ENCODE measurements at places on chromosomes 6 and 20.

DNA sequence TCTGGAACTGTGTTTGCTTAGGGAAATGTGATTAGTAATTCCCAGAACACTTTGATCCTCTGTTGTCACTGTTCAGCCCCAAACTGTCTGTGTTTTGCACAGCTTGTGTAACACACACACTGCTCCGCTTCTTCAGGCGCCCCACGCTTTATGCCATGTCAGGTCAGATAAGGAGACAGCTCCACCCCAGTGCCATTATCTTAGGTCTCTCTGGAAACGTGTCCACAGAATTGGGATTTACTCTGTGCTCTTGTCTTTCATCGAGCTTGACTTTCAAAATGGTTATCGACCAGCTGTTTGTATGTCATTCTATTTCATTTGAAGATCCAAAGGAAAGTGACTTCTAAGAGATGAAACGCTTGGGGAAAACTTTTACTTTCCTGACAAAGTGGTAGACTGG, 106.4 kb upstream of the SSTR4 start:
- no peak for DNase-seq

DNA sequence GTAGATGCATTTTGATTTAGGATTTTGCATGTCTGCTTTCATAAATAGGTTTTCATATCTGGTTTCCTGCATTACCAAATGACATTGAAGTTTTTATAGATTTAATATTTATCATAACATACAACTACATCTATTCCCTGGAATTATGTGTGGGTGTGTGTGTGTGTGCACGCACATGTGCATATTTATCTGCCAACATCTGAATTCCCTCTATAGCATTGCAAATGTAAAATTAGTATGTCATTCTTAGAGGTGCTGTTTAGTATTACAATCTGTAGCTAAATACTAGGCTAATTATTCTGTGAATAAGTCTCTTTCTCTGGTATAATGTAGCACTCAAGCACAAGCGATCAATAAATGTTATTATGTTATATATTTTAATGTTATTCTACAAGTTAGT, 477.9 kb upstream of the FLRT3 start:
- DNase-seq: no peak

GRCh38 chr20:50930976-50931305, 296 bp downstream of the ADNP start:
- DNase-seq: no peak

GRCh38 chr6:111478749-111479148, 4.3 kb downstream of the REV3L start:
- no peak for DNase-seq

GRCh38 chr6:16559071-16559470, 202.2 kb downstream of the ATXN1 start:
- no peak for DNase-seq

GRCh38 chr6:112781241-112781640, 434.1 kb downstream of the RFPL4B start:
- peak; percentile 31 for DNase-seq

DNA sequence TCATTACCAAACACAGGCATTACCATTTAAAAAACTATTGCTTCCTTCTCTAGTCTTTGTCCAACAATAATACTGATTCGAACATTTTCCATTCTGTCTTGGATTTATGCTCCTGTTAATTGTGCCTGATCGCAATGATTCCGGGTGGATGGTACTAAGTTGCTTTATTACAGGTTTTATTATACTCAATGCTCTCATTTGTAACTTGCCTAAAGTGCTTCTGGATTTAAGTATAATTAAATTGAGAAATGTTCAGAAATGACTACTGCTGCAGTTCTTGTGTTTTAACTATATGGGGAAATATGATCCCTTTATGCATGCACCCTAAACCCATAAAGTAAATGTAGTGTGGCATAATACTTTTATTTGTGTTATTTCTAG, 7.2 kb downstream of the TFAP2A start:
- DNase-seq: no peak

DNA sequence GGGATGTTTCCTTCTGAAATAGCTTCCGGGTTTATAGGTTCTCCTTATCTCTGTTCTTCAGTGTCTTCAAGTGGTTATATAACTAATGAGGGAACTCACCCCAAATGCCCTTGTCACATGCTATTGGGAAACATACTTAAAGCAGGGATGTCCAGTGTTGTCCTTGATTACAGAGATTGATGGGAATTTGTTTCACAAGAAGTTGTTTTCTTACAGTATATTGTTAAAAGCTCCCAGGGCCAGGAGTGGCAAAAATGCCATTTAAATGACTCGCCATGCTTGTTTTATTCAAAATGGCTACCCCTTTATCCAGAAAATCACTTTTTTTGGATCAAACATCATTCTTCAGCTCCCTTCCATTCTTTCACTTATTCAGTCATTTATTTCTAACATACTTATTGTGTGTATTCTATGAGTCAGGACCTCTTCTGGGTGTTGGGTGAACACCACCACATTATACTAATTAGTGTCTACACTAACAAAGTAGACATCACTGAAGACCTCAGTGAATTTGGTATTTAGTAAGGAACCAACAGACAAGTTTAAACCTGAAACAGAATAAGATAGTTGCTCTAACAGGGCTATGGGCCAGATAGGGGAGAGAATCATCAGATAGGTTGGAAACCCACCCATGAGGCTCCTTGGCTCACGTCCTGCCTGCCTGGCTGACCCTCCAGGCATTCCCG, 791.1 kb downstream of the MAFB start:
- DNase-seq: no peak

DNA sequence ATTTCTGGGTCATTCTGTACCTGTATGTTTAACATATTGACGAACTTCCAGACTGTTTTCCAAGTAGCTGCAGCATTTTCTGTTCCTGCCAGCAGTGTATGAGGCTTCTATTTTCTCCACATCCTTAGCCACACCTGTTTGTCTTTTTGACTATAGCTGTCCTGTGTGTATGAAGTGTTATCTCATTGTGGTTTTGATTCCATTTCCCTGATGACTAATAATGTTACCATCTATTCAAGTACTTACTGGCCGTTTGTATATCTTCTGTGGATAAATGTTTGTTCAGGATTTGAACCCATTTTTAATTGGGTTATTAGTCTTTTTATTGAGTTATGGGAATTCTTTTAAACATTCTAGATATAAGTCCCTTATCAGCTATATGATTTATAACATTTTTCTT, 95.2 kb downstream of the JAG1 start:
- no peak for DNase-seq

DNA sequence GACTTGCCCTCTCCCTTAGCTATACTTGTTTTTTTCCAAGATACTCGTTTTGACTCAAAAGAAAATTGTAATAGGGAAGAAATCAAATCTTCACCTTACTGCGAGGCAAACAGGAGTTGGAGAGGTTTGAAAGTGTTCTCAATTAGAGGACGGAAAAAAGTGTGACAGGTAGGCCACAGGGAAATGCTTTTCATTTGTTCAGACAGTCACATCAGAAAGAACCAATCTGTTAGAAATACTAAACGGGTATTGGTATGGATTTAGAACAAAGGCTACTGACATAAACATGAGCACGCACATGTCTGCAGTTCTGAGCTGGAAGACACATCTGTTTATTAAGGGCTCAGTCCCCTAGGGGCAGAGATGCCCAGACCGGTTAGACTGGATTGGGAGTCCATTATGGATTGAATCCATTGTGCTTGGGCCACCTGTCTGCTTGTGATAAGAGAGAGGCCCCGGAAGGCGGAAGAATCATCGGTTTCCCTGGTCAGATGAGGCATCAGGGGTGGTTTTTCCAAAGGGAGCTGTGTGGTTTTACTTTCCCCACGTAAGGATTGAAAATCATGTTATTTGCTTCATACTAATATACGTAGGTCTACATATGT, 220.9 kb upstream of the MYLIP start:
- no peak for DNase-seq

GRCh38 chr20:22801528-22801927, 217.2 kb upstream of the FOXA2 start:
- DNase-seq: no peak

DNA sequence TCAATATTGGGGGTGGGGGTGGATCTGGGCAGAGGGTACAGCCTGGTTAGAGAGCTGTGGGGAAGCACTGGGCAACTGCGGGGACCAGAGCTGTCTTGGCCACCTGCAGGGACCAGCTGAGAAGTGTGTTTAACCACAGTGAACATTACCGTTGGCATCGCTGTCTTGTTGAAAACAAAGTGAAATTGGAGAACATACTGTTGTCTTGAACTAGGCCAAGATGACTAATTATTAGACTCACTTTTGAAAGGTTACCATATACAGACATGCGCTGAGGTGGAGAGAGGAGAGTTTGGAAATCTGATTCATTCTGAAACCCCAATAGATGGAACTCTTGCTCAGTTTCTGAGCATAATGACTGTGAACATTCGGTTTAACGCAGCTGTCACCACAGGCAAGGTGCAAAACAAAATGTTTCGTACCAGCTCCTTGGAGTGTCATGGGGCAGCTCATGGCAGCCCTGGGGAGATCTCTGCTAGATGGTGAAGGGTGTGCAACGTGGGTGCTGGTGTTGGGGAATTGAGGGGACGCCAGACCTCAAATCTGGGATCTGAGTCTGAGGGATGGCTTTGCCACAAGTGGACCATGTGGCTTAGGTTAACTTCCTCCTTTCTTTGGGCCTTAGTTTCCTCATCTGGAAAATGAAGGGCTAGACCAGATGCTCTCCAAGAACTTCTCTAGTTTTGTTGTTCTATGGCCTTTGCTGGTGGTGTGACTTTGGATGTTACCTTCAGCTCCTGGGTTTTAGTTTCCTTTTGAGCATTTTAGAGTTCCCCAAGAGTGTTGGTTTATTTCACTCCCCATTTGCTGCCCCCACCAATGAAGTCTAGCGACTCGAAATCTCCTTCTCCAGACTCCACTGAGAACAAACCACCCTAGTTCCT, 24.6 kb upstream of the GTSF1L start:
- no peak for DNase-seq

DNA sequence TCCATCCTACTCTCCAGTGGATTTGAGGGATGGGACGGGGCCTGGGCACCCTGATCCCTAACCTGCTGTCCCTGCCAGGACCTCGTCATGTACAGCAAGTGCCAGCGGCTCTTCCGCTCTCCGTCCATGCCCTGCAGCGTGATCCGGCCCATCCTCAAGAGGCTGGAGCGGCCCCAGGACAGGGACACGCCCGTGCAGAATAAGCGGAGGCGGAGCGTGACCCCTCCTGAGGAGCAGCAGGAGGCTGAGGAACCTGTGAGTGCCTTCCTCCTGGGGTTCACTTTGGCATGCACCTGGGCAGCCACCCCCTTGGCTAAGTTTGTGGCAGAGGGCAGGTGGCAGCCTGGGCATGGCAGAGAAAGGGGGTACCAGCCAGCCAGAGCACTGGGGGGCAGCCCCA, 5.7 kb downstream of the CDC25B start:
- no peak for DNase-seq

DNA sequence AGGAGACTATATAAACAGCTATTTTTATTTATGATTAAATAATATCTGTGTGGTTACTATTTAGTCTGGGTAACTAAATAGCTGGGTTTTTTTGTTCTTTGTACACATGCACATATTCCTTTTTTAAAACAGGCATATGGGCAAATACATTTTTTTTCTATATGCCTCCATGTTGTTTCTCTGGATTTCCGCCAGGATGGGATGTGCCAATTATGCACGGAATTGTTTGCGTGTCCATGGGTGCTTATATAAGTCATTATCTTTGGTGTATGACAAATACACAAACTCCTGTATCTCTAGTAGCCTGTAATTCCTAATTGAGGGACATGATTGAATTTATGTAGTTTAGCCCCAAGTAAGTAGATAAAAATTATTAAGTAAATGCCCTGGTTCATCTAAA, 226.9 kb downstream of the BCKDHB start:
- no peak for DNase-seq

DNA sequence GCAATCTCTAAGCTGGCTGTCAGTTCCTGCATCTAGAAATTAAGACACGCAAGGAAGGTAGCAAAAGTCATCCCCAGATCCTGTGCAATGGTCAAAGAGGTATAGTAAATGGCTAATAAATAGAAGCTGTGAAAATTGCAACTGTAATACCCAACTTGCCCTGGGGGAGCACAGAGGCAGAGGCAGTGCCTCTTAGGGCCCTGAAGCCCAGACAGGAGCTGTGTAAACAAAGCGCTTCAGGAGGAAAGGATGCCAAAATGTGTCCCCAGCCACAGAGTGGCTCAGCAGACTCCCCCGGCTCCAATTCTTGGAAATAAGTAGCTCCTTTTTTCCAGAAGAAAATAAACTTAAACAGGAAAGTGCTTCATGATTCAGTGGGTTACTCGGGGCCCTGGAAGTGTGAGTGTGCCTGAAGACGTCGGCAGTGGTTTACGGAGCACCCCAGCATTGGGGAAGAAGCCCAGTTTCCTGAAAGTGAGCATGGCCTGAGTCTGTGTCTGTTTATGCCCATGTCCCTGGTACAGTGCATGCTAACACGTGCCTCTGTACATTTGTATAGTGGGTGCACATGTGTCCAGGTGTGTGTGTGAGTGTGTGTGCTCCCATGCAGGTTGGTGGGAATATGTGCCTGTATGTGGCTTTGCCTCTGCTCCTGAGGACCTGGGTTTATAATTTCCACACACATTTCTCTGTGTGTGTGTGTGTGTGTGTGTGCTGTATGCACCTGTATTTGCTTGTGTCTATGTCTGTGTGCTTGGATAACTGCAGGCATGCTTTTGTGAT, 246.7 kb downstream of the MAFB start:
- no peak for DNase-seq

- no peak for DNase-seq
Observed at GRCh38 chr6:291204-291696, 1.0 kb upstream of the DUSP22 start.

DNA sequence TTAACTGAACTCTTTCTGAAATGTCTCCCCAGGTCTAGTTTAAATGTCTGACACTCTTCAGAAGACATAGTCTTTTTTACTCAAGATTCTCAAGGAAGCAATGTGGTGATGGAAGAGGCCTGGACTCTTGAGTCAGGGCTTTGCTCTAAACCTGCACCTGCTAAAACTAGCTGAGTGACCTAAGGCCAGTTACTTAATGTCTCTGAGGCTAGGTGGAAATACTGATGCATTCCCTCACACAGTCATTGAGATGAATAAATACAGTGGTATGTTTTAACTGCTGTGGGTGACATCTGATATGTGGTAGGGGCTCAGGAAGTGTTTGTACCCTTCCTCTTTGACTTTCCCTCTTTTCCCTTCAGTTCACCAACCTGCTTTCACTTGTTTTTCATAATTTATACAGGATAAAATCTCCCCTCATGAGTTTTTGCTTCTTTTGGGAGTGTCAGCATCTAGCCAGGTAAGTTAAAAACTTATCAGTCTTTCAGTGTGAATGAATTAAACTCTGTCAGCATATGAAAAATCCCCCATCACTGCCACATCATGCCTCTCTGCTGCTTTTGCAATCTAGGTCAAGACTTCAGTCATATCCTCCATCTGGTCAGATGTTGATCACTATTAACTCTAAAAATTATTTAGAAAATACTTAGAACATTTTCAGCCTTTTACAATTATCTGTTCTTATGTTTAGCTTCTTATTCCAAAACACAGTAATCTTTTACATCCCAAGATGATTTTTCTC, 178.7 kb upstream of the TNFAIP3 start:
- no peak for DNase-seq

Measured in spinal cord (tissue), 10 donors.